ENCODE measurements at places on chromosomes 2 and 18. TPM values are rescaled to one million over a fixed set of nuclear protein-coding genes. Genes with fewer than 3 reads are reported as not detected.

DNA sequence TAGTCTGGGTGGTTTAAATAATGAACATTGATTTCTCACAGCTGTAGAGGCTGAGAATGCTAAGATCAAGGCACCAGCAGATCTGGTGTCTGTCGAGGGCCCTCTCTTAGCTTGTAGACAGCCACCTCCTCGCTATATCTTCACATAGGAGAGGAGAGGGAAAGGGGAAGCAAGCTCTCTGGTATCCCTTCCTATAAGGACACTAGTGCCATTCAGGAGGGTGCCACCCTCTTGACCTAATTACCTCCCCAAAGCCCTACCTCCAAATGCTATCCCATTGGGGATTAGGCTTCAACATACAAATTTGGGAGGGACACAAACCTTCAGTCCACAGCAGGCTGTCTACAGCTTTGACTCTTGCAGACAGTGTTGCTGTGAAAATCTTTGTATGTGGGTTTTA, 76.7 kb downstream of the BOLA3 start:
- DNase-seq, result no peak

DNA sequence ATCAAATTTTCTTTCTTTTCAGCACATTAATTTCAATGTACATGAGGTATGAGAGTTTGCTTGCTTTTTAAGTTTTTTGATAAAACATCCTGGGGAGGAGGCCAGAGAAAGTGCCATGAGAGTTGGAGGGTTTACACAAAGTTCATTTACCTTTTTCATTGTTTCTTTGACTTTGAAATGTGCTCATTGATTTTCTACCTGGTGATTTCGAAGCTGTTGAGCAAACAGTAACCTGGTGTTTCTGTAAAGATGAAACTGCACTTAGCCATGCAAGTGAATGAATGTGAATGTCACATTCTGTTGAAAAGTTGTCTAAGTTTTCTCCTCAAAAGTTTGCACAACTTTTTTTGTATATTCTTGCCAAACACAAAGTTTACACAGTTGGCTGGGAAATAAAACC, 797.0 kb downstream of the METTL4 start:
- DNase-seq, result no peak

GRCh38 chr18:46756559-46757201, at the start of gene ST8SIA5:
Gene ST8SIA5, minus strand, starts transcription at chr18:46757053. Its CDS starts 545 bp downstream, at chr18:46756508.
- DNase-seq, result no peak

DNA sequence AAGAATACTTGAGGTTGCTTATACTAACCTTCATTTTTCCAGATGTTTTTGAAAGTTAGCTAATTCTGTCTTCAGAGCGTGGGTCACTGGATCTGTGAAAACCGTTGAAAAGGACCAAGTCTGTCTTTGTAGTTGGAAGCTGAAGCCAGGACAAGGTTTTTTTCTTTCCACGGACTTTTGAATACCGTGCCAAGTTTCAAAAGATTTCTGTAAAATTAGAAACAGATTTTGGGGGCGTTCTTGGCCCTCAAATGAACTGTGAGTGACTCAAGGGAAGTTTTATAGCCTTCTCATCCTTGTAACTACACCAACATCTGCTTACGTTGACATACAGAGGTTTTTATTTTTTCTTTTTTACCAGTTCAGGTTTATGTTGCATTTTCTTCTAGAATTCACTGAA, at the start of gene FAP:
FAP (minus strand) TSS at position 152 of the 400 bp plus-strand sequence; CDS start at position 34, 118 bp downstream.
- DNase-seq, result no peak

GRCh38 chr2:120832296-120833070, 96.8 kb downstream of the GLI2 start:
- DNase-seq, result no peak

DNA sequence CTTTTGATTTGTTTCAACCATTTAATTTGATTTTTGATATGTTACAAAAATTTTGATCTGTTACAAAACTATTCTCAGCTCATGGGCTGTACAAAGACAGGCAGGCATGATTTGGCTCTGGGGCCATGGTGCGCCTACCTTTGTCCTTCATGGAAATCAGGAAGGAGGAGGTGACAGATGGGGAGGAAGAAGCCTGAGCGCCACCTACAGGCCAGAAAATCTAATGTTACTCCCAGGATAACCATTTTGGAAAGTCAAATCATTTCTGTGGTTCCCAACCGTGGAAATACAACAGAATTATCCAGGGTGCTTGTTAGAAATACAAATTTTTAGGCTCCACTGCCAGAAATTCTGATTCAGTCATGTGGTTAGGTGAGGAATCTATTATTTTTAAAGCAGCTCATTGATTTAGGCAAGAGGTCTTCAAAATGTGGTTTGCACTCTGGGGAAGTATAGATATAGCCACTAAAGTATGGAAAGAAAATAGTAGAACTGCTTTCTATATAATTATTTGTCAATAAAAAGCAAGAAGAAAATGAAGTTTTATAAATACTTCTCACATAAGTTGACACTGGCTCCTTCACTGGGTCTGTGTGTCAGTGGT, 93.9 kb downstream of the EVA1A start:
- DNase-seq, result no peak

- no peak for DNase-seq
Measured at GRCh38 chr2:73654175-73654574, 12.0 kb upstream of the NAT8 start.

ZCCHC2 gene
- 17.6 TPM for polyA plus RNA-seq

GDF7 gene
- 3.9 TPM for polyA plus RNA-seq

PLGLB1 gene
- polyA plus RNA-seq, result 20.2 TPM

LINC00305 gene
- 4.3 TPM for polyA plus RNA-seq

GAREM1 gene
- 34.2 TPM for polyA plus RNA-seq

Measured in renal cortex interstitium (tissue), 15 donors.